ENCODE measurements at places on chromosomes 4 and X.

DNA sequence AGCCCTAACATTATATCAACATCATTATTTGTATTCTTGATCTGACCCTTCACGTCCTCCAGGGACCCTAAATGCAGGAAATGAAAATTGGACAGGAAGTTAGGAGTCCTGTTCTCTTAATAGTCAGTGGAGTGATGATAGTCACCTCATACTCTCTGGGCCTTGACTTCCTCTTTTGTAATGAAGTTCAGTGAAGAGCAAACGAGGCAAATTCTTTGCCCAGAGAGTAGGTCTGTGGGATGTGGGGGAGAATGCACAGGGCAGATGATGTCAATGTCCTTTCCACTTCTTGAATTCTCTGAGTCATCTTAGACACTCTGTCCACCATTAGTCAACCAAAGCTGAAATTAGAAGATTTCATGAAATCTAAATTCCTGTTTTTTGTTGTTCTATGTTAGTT, 17.1 kb upstream of the GPRIN3 start:
- no peak for DNase-seq

DNA sequence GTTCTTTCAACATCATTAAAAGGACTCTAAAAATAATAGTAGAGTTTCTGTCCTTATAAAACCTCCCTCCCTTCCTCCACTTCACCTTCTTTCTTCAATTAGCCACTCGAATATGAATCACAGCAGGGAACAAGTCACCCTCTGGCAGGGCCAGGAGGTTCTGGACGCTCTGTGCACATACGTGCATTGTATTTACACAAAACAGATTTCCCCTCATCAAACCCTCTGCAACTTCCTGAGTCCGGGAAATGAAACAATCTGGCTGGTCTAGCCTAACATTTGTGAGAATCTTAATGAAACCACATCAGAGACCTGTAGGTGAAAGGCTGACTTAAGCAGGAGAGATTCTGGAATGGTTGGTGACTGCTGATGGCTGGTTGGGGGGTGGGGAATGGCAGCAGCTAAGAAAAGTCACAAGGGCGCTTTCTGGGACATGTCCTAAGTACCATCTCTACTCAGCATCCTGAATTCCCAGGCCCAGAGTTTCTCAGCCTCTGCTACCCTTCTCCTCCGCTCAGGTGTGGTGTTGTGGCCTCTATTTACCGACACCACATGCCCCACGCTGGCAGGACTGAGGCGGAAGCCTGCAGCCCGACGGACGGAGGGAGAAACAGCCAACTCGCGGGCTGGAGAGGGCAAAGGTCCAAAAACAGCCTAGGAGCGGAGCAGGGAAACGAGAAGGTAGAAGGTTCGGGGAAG, 1.0 kb downstream of the ZDHHC9 start:
- DNase-seq: peak; percentile 67

GRCh38 chrX:21766101-21766500, 8.2 kb upstream of the SMPX start:
- no peak for DNase-seq

DNA sequence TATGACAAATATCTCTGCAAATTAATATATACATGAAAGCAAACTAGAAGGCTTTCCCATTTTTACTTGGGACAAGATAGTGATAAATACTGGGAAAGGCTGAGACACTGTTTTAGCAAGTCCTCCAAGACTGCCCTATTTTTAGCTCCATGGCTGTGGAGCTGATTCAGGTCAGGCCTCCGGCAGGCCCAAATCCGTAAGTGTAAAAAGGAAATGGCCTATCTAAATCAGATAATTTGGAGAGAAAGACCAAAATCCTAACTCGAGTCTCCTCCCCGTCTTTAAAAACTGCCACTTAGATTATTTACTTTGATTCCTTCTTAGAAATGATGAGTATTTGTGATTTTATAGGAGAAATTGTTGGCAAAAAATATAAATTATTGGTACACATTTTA, 2.9 kb downstream of the OTUD4 start:
- DNase-seq: no peak

DNA sequence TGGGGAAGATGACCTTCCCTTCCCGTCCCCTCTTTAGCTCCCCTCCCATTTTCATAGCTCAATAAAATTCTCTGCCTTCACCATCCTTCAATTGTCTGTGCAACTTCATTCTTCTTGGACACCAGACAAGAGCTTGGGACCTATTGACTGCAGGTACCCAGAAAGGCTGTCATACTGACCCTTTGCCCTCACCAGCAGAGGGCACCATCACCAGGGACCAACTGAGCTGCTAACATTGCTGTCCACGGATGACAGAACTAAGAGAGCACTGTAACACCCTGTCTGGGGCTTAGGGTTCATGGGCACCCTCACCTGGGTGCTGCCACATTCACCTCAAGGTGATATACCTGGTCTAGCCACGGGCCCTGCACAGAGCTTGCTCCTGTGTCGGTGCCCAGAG, 141.3 kb upstream of the VCX3B start:
- DNase-seq: no peak

- DNase-seq: no peak
These were observed 48.3 kb downstream of the ANAPC4 start for GRCh38 chr4:25425361-25425760.

DNA sequence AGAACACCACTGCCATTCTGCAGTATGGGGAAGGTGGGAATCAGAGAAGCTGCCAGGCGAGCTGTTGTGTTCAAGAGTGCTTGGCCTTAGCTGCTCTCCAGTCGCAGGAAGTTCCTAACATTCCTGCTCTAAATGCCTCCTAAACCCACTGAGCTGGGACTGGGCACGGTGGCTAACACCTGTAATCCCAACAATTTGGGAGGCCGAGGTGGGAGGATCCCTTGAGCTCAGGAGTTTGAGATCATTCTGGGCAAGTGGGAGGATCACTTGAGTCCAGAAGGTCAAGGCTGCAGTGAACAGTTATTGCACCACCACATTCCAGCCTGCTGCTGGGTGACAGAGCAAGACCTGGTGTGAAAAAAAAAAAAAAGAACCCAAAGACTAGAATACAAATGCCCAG, 690.3 kb upstream of the FAM241A start:
- DNase-seq: no peak

- no peak for DNase-seq
These were observed 78.8 kb downstream of the PDGFC start for GRCh38 chr4:156892805-156893204.

- DNase-seq: no peak
These were observed 192.5 kb upstream of the TTC29 start for GRCh38 chr4:147138171-147138570.

DNA sequence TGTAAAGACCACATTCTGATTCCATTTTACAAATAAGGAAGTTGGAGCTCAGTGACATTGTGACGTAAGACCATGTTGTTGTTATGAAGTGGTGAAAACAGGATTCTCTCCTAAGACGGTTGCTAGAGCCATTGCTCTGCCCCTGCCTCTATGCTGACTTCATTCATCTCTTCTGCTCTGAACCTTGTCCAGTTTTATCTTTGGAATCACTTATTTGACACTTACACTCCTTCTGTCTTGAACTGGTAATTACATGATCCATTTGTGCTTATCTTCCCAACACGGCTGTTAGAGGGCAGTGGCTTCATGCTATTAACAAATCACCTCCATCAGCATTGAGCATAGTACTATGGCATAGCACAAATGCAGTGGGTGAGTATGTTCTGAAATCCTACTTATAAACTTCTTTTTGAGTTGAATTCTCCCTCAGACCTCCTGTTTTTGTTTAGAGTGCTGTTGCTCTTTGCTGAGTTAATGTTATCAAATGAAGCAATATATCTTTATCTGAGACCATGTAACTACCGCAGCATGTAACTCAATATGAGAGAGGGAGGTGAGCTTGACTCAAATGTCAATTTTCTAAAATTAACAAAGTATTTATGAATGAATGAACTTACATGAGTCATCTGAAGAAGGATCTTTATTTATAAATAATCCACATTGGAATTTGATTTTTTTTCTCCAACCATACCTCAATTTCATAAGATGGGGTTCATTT, 177.8 kb downstream of the RASL11B start:
- no peak for DNase-seq

GRCh38 chrX:40893251-40893910, 158.0 kb upstream of the MED14 start:
- no peak for DNase-seq

DNA sequence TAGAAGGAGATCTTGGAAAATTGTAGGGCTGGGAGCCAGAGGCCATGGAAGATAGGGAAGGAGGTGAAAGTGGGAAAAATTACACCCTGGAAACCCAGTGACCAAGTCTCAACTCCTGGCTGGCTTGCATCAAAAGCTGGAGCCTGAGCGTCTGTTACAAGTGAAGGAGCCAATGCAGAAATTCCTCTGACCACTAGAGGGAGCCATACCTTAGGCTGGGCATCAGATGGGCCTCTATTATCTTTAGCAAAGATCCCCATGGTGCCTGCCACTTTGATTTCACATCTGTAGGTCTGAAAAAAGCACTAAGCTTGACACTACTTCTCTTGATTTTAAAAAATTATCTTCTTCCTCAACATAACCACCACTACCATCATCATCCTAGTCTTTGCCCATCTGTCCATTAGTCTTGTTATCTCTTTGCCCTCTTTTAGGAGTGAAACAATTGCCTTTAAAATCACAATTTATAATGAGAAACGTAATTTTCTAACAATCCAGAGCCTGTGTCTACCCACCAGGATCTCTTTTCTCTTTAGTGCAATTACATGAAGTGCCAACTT, 62.9 kb downstream of the ANAPC4 start:
- DNase-seq: peak; percentile 60

DNA sequence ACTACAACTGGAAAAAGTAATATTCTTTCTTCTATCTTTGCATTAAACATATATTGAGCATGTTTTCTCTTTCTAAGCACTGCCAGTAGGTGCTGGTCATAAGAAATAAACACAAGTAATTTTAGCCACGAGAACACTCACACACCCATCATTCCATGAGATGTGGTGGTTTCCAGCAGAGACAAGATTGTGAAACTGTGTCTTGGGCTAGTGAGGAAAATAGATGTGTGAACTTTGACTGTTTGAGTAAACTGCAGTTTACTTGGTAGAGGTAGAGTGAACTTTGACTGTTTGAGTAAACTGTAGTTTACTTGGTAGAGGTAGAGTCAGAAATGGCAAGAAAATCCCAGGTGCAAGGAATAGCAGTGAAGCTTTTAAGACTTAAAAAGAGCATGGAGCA, 300.9 kb upstream of the HS3ST1 start:
- no peak for DNase-seq

GRCh38 chrX:85836868-85837267, 210.5 kb downstream of the CHM start:
- DNase-seq: no peak

DNA sequence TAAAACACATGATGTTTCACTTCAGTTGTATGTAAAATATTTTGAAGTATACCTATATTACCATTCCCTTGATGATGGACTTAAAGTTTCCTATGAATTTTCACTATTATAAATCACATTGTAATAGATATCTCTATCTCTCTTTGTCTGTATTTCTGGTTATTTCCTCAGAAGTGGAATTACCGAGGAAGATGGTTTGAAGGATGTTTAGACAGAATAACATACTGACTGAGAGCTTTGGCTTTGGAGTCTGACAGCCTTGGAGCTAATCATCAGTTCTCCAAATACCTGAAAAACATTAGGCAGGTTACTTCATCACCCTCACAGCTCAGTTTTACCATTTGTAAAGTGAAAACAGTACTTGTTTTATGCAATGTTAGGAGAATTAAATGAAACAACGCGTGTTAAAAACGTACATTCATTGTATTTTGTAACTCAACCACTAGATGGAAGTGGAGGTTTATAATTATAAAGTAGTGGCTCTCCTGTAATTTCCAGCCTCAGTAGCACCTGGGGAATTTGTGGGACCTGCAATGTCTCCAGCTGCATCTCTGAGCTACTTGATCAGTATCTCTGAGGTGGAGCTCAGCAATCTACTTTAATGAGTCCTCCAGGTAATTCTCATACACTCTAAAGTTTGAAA, 14.3 kb downstream of the JCHAIN start:
- peak; percentile 61 for DNase-seq

DNA sequence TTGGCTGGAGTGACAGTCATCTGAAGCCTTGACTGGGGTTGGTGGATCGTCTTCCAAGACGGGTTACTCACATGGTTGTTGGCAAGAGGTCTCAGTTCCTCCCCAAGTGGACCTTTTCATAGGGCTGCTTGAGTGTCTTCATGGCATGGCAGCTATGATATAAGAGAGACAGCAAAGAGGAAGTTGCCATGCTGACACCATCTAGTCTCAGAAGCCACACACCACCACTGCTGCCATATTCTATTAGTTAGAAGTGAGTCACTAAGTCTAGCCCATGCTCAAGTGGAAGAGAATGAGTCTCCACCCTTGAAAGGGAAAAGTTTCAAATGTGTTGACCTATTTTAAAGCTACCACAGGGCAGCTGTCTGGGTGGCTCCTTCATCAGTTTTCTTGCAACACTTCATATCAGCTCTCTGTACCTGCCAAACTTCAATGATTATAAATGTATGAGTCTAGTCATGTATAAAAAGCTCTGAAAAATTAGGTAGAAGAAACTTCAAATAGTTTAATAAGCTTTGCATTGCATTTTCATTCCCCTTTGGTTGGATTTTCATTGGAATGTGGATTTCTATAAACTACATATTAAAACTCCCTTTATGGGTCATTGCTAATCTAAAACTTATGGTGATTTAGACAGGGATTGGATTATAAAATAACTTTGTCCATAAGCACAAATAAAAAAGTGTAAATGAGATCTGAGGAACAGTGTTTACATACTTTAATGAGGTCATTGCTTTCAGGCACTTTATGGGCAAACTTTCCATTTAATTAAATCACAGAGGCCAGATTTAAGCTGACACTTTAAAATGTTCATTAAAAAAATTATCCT, 68.0 kb upstream of the ATXN3L start:
- DNase-seq: no peak

Measured in NCI-H1417 (cell line).